Head of caudate nucleus (tissue), 42 donors: ENCODE measurements at places on chromosomes 16 and 17.

DNA sequence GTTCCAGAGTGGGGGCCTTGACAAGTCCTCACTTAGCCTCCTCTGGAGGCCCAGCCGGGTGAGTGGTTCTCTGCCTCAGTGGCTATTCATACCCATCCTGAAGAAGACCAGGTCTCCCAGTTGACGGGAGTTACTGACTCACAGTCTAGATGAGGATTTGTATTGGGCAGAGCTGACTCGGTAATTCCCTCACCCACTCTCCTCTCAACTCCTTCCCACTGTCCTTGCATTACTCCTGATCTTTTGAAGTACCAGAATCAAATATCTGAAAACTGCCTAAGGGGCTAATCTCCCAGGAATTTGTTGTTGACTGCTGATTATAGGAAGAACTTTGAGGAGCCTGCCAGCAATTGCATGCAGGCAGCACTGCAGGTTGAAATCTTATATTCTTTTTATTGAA lies 14.2 kb downstream of the SAP30BP start:
- DNase-seq: no peak

- no peak for DNase-seq
Observed at GRCh38 chr17:30132615-30133014, 16.0 kb downstream of the NSRP1 start.

DNA sequence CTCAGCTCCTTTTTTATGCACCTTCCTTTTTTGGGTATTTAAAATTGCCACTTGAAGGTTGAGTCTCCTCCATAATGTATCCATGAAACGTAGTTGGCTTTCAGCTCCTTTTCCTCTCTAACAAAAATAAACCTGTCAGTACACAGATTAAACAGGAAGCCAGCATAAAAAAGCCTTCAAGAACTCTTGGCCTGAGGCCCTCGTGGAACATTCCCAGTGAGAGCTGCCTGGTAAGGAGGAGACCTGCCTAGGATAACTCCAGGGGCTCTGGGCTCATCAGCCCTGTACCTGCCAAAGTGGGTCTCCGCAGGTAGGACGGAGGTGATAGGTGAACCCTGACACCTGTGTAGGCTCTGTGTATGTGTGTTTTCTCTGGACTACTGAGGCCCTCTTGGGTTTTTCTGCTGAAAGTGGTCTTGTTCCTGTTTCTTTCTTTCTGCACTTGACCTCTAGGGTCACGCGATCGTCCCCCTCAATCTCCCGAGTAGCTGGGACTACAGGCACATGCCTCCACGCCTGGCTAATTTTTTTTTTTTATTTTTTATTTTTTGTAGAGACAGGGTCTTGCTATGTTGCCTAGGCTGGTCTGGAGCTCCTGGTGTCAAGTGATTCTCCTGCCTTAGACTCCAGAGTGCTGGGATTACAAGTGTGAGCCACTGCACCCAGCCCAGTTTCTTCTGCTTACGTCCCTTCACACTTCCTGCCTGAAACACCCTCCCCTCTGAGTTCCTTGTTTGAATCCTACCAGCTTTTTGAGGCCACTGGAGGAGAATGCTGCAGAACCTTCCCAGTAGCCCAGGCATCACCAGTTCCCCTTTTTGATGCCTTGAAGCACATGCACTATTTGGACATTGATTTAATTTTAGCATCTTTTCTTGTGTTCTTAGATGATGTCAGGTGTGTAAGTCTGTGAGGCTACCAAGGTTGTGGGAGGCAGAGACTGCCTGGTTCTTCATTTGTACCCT lies 9.8 kb downstream of the PGS1 start:
- DNase-seq: no peak

- DNase-seq: no peak
Observed at GRCh38 chr17:4136373-4136772, 6.5 kb downstream of the ZZEF1 start.

- DNase-seq: no peak
Observed at GRCh38 chr16:13543850-13544249, 376.1 kb upstream of the ERCC4 start.

- DNase-seq: no peak
Observed at GRCh38 chr16:66639091-66639885, 34.8 kb downstream of the CMTM3 start.

DNA sequence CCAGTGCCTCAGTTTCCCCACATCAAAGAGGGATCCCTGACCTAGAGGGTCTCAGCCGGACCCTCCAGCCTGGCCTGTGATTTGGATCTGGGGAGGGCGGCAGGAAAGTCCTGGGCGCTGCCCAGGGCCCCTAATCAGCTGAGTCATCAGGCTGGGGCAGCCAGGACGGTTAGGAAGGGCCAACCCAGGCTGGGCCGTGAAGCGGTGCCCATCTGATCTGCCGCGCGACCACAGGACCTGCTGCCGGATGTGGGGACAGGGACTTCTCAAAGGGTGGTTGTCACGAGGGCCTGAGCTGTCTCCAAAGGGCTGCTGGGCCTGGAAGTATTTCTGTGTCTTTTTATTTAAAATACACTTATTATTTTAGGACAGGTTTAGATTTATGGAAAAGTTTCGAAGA lies 4.4 kb downstream of the TPSAB1 start:
- DNase-seq: no peak

DNA sequence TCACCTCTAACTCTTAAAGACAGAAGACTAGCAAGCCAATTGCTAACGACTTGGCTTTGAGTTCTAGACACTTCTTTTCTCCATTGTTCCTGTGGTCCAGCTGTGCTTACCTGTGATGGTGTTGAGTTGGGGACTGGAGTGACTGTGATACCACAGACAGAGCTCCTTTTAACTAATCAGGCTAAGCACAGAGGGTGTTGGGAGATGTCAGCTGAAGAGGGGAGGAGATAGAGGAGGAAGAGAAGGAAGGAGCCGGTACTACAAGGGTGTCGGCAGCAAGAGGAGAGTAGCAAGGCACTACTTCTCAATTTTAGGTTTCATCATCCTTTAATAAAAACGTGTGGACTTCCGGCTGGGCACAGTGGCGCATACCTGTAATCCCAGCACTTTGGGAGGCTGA lies 5.1 kb upstream of the MYO1D start:
- DNase-seq: no peak

- no peak for DNase-seq
Observed at GRCh38 chr16:31138621-31139578, 3.4 kb upstream of the PRSS8 start.

DNA sequence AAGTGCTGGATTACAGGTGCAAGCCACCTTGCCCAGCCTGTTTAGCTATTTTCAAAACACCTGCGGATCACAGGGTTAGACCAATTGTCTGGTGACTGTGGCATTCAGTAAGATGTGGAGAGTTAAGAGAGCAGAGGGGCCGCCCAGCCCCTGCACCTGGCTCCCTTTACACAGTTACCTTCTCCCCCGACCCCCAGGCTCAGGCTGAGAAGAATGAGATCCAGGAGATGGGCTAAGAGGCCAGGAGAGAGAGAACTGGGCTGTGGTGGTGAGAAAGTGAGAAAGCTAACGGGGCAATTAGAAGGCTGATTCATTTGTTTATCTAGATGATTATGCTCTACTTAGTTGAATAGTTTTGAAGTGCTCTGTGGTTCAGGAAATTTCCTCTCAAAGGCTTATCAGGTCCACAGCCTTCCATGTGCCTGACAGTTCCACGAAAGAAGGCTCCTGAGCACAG lies 67.8 kb upstream of the AXIN2 start:
- DNase-seq: no peak

DNA sequence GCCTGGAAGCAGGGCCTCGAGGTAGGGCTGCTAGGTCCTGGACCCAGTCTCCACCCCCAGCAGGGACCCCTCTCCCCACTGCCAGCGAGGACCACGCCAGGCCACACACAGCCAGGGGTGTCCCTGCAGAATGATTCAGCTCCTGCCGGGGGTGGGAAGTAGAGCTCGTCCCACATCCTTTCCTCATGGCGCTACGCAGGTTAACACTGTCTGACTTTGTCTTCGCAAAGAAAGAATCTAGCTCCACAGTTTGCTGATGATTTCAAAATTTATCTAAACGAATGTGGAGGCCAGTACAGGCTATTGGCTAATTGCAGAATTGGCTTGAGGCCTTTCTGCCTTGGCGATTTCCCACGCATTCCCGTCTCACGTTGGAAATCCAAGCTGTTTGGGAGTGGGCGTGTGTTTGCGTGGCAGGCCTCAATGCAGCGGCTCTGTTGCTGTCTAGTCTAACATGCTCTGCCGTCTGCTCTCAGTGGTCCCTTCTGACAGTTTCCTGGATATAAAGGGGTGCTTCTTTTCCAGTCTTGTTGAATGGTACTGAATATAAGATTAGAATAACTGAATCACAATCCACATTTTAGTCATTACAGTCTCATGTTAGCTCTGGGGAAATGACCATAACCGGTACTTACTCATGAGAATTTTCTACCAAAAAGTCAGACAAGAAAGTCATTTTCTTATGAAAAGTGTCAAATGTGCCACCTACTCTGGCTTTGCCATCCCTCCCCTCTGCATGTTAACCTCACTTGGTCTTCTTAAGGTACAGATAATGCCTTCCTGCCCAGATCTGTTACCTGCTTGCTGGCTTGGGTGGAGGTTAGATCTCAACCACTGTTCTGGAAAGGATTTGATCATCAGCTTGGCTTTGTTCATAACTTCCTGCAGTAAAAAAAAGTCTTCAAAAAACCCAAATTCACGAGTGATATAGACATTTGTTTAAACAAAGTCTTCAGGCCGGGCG lies 252.4 kb downstream of the NTN1 start:
- DNase-seq: no peak

DNA sequence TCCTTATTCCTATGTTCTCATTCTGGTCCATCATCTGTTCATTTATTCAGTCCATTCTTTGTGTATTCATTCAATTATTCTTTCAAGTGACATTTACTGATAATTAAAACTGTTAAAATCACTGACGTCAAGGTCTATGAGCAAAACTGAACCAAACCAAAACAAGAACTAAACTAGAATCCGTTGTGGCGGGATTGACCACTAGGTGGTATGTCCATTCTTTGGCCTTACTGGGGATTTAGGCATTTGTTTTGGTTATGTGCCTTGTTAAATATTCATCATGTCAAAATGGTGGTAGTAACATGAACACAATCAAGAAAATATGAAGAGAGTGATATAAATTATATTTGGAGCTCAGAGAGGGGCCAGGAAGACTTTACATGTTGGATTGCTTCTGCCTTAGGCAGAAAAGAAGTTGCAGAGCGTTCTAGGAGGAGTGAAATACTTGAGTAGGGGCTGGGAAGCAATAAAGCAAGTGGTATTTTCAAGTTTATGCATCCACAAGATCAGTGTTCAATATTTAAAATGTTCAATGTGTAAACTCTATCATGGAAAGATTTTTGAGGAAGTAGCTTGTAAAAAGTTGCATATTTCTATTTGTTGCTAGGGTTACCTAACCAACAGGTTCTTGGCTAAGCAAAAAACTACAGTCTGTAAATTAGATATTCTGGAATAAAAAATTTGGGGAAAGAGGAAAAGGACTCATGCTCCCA lies 129.0 kb downstream of the CDH13 start:
- DNase-seq: no peak

DNA sequence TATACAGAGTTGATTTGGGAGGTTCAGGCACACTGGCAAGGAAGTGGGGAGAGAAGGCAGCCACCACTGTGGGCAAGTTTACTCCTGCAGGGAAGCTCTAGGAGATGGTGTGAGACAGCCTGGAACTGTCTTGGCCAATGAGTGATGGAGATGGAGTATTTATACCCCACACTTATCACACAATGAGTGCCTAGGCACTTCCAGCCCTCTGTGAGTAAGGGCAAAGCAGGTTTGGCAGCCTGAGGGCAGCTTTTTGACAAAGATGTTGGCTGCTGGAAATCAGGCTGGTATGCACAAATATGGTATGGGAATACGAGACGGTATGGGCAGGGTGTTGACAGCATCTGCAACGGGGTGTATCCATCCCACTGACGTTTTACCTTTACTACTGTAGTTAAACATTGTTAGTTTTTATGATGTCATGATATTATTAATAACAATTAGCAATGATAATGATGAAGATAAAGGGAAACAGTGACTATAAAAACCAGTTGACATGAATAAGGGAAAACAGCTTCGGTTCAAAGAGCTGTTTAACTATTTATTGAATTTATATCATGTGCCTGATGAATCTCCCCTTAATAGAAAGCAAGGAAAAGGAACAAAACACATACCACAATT lies 149.9 kb downstream of the CDK5R1 start:
- DNase-seq: no peak

GRCh38 chr17:34502426-34502825 lies 77.0 kb upstream of the TMEM132E start:
- peak; percentile 42 for DNase-seq

GRCh38 chr16:51655249-51655648 lies 504.2 kb upstream of the SALL1 start:
- no peak for DNase-seq

- no peak for DNase-seq
Observed at GRCh38 chr16:22174642-22175041, 12.3 kb downstream of the SDR42E2 start.

- no peak for DNase-seq
Observed at GRCh38 chr16:78444-79150, 572 bp downstream of the MPG start.

DNA sequence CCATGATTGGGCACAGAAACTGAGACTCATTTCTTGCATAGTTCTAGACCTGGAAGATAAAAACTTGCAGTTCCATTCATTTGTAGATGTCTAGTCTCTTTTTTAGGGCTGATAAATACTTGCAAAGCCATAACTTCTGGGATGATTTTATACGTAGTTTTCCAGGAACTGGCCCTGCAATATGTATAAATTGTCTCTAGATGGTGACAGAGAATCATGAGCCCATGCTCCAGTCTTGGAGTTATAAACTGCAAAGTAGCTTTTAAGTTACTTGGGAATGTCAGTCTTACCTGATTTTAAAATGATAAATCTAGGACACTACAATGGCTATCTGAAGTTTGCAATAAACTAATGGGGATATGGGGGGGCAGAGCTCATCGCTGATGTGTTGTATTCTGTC lies 3.0 kb upstream of the ADAMTS18 start:
- no peak for DNase-seq

- DNase-seq: no peak
Observed at GRCh38 chr17:29862951-29863350, 67.1 kb downstream of the SSH2 start.

DNA sequence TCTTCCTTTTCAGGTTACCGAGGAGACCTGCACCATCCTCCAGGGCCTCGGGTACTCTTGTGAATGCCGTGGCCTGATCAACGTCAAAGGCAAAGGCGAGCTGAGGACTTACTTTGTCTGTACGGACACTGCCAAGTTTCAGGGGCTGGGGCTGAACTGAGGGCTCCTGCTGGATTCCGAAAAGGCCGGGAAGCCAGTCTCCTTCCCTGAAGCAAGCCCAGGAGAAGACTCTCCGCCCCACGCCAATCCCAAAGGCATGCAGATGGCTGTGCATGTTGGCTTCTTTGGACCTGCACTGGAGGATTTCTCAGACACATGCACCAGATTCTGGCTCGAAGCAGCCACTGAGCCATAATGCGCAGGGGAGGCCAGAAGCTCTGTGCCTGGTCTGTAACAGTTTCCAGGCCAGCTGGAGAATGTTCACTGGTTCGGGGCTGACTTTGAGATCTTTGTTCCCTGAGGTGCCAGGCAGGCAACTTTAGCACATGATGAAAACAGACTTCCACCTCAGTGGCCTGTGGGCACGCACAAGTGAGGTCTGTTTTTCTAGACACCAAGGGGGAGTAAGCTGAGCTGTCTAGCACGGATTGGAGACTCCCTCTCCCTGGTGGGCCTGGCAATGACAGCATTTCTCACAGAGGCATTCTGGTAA lies 49.1 kb downstream of the ADCY7 start:
- peak; percentile 9 for DNase-seq
